Liver (tissue), 10 donors: ENCODE measurements at places on chromosomes 12 and 14. TPM values are rescaled to one million over a fixed set of nuclear protein-coding genes. Genes with fewer than 3 reads are reported as not detected.

DNA sequence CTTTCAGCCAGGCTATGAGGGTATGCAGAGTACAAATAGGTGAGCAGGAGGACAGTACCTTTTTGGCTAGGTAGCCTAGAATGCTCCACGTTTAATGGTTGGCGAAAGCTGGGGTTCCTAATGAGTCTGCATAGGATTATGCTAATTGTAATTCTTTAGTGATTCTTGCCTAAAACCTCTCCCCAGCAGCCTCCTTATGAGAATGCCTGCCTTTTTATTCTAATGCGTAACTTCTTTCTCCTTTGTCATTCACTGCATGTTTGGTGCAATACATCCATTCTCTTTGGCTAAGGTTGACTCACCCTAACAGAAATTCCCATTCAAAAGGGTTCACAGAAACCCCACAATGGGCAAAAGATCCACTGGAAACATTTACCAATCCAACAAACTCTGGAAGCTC lies 752.2 kb downstream of the FSCB start:
- no peak for DNase-seq

DNA sequence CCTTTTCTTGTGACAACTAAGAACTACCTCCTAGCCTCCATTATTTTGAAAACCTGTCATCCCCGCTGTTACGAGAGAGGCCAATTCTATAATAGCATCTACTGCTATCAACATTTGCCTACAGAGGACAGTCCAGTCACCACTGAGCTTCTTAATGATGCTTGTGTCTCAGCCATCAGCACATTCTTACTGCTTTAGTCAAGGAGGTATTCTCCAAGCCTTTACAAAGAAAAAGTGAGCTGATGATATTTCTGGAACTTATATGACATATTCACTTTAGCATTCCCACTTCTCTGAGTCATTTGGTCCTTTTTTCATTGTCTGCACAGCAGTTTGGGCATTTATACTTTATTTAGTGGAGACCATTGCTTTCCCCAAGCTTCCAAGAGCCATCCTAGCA lies 497.7 kb upstream of the RPL10L start:
- no peak for DNase-seq

BAZ1A gene
- total RNA-seq = 44.9 TPM

BCL11B gene
- total RNA-seq = 0.42 TPM

DNA sequence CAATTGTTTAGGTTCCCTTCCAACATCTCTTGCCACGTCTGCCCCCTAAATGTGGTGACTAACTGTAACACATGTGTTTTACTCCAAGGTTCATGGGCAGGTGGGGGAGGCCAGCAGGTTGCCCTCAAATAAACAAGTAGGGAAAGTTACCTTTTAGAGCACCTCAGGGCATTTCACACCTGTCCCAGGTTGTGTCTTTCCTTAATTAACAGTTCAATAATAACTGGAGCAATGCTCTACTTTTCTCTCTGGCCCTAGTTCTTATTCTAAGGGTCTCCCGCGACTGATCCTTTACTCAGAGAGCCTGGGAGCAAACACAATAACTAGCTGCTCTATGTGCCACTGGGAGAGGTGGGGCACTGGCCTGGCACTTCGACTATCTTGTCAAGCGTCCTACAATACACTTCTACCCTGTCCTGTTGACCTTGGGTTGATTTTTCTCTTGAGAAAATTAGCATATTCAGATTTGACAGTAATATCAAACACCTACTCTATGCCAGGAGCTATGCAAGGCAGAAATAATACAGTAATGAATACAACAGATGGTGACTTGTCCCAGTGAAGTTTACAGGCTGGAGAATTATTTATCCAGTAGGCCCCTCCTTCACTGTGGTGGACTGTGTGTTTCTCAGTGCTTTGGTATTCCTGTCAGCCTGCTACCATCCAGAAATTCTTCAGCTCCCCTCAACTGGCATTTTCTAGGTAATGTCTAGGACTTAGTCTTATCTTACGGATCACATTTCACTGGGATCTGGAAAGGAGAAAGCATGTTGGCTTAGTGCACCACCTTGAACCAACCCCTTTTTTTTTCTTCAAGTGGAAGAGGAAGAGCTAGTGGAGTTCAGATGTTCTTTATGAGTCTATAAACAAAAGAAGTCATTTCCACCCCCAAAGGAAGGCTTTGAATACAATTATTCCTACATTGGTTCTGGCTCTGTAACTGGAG lies 202.6 kb downstream of the CRADD start:
- no peak for DNase-seq

- DNase-seq = no peak
Measured at GRCh38 chr12:12336049-12336411, 14.0 kb downstream of the MANSC1 start.

DNA sequence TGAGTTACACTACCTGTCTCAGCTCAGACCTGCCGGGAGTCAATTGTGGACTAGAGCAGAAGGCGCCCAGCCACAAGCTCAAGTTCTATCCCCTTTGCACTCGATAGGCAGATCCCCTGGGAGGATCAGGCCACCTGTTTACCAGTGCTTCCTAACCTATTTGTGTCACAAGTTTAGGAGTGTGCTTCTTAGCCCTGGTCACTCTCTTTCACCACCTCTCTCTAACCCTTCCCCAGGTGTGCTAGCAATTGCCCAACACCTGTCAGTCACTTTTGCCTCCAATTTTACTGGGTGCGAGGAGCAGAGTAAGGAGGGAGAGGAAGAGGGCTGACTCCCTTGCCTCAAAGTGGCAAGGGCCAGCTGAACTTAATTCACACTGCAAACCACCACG lies 745 bp upstream of the NAA30 start:
- peak; percentile 35 for DNase-seq

- no peak for DNase-seq
Measured at GRCh38 chr14:100583245-100583644, 4.0 kb downstream of the BEGAIN start.

OTOGL gene
- 0.08 TPM for total RNA-seq

- no peak for DNase-seq
Measured at GRCh38 chr12:116694653-116695463, 43.0 kb downstream of the SPRING1 start.

- DNase-seq = no peak
Measured at GRCh38 chr14:33569821-33570687, 380.8 kb downstream of the EGLN3 start.

- no peak for DNase-seq
Measured at GRCh38 chr12:57226588-57227314, 2.8 kb upstream of the SHMT2 start.

- DNase-seq = no peak
Measured at GRCh38 chr14:96131836-96132235, 72.8 kb upstream of the BDKRB2 start.

- no peak for DNase-seq
Measured at GRCh38 chr14:99604766-99605298, 825 bp upstream of the CCDC85C start.

TMEM121 gene
- total RNA-seq = 0.33 TPM

DNA sequence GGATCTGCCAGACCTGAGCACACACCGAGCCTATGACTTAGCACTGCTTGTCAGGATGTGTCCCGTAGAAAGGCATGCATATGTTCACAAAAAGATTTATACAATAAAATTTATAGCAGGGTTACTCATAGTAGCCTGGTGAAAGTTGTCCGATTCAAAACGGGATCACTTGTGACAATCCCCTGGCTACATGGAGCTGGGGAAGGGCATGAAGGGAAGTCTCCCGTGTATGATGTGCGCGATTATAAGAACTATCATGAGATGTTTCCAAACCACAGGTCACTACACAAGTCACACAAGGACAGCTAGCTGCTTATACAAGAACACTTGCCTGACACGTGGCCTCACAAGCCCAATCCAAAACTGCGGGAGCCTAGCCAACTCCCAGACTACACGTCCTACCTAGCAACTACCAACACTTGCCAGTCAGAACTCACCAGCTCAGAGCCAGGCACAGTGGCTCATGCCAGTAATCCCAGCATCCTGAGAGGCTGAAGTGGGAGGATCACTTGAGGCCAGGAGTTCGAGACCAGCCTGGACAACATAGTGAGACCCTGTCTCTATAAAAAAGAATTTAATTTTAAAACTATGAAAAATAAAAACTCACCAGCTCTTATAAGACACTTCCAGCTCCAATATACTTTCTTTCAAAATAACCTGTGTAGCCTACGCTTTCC lies 7.5 kb upstream of the CDCA4 start:
- no peak for DNase-seq

- DNase-seq = no peak
Measured at GRCh38 chr12:68608191-68608590, 2.5 kb upstream of the RAP1B start.

- no peak for DNase-seq
Measured at GRCh38 chr14:102233081-102233480, 71.9 kb downstream of the MOK start.

GRCh38 chr12:2876431-2877046 lies 435 bp downstream of the FOXM1 start:
- peak; percentile 53 for DNase-seq

DBX2 gene
- not detected for total RNA-seq

- no peak for DNase-seq
Measured at GRCh38 chr14:75175677-75176141, 703 bp downstream of the TMED10 start.

PLCZ1 gene
- total RNA-seq = not detected

DNA sequence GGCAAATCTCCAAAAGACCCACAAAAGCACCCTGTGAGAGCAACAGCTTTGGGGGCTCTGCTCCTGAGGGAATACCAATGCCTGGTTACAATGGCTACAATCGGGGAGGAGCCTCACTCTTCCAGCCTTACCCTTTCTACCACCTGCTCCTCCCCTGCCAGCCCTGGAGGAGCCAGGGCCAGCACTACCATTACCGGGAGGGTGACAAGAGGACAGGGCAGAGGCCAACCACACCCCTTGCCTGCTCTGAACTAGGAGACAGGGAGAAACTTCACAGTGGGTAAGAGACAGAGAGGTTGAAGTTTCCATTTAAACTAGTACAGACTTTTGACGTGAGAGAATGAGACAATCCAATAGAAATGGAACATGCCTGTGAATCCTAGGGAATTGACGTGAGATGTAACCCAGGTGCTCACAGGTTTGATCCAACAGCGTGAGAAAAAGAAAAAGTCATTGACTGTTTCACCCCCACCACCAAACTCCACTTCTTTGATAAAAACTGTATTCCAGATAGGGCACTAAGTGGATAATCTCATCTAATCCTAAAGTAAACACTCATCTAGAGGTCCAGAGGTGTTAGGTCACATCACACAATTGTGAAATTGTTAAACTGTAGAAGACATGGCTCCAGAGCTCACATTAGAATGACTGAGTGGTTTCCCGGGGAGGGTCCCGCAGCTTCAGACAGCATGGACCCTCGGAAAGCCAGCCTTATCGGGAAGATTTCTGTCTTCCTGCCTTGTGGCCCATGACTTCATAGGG lies 8.4 kb upstream of the TC2N start:
- no peak for DNase-seq

GRCh38 chr12:51225771-51226170 lies 7.9 kb upstream of the POU6F1 start:
- no peak for DNase-seq

WNT5B gene
- 2.4 TPM for total RNA-seq

DNA sequence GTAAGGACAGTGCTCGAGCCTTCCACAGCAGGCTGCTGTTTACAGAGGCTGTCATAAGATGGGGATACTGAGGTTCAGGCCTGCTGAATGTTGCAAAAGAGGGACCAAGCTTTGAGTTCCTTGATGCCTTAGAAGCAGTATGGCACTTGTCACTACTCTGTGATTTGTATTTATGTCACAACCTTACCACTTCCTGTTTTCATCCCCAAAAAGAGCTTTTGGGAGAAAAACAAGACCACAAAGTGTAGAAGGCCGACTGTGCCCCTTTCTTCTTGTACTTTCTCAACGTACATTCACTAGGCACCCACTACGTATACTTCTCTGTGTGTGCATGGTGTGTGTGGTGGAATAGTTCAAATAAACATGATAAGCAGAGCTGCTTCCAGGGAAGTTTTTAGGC lies 90.1 kb downstream of the DRAM1 start:
- no peak for DNase-seq

DNA sequence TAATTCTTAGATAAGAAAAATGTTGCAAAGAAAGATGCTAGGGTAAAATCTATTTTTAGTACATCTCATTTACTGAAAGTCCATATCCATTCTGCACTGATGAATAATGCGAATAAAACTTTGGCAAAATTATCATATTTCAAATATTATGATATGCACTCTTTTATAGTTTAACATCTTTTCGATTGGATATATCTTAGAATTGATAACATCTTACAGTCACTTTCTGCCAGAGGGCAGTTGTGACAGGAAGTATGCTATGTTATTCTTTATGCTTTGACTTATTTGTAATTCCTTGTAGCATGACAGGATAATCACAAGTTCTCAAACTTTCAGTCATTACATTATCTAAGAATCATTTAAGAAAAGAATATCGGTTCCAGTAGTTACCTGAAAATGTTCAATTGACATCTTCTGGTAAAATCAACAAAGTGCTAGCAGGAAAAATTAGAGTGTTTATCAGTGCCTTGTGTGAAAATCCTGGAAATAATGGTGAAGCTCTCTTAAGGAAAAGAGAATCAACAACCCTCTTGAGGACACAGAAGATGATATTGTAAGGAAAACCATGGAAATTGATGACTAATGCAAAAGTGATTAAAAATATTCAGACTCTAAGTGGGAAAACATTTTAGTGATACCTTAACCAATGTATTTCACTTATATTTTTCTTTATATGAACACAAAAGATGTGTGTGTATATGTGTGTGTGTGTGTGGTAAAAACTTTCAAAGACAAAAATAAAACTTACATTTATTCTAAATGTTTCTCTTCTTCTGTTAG lies 95.5 kb downstream of the SLC6A15 start:
- no peak for DNase-seq

DNA sequence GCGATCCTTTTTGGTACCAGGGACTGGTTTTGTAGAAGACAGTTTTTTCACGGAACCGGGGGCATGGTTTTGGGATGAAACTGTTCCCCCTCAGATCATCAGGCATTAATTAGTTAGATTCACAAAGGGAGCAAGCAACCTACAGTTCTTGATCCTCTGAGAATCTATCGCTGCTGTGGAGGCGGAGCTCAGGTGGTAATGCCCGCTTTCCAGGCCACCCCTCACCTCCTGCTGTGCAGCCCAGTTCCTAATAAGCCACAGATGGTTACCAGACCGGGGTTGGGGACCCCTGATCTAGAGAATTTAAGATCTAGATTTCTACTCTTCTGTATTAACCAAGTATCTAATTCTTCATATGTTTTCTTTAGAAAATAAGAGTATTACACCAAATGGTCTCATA lies 4.8 kb downstream of the ARHGAP5 start:
- no peak for DNase-seq

- DNase-seq = no peak
Measured at GRCh38 chr12:12686472-12686871, 9.5 kb downstream of the GPR19 start.

TEX52 gene
- total RNA-seq = not detected

DNA sequence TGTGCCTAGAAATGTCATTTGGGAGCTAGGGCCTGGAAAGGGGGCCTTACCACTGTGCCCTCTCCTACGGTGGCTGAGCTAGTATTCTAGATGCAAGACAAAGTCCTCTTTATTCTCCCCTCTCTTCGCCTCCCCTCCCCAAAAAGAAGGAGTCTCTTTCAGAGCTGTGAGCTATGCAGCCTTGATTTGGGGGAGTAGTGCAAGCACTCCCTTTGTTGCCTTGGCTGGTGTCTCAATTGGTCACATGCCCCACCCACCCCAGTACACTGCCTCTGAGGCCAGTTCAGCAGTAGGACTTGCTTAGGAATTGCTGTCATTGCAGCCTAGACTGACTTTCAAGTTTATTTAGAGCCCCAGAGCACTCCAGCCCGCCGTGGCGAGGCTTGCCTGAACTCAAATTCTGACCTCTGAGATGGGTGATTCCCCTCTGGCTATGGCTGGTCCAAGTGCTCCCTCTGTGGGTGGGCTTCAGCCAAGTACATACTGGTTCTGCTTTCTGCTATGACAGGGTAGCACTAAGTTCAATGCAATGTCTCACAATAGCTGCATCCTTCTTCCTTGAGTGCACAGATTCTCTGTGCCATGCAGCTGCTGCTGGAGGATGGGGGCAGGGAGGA lies 37.0 kb upstream of the FBXO33 start:
- no peak for DNase-seq

CD69 gene
- total RNA-seq = 1.8 TPM

SAMD4A gene
- 17.8 TPM for total RNA-seq
